ENCODE measurements at places on chromosomes 16 and 17.

GRCh38 chr17:65052585-65052984 lies 4.0 kb downstream of the GNA13 start:
- no peak for DNase-seq

GRCh38 chr17:59165933-59166342 lies 10.4 kb downstream of the PRR11 start:
- DNase-seq = no peak

DNA sequence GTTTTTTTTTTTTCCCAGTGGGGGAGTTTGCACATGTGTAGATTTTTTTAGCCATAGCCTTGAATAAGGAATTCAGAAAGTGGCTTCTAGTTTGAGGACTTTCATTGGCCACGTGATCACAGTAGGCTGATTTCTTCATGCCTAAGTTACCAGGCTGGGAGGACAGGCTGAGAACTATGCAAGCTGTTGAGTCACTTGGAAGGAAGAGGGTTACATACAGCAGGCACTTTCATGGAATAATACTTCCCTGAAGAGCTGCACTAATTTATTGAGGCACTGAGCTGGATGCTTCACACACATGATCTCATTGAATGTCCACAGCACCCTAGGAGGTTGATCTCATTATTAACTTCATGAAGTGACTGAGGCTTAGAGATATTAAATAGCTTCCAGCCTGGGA lies 22.8 kb downstream of the PRKCB start:
- DNase-seq = no peak

GRCh38 chr16:64428463-64429113 lies 693.3 kb downstream of the CDH11 start:
- no peak for DNase-seq

DNA sequence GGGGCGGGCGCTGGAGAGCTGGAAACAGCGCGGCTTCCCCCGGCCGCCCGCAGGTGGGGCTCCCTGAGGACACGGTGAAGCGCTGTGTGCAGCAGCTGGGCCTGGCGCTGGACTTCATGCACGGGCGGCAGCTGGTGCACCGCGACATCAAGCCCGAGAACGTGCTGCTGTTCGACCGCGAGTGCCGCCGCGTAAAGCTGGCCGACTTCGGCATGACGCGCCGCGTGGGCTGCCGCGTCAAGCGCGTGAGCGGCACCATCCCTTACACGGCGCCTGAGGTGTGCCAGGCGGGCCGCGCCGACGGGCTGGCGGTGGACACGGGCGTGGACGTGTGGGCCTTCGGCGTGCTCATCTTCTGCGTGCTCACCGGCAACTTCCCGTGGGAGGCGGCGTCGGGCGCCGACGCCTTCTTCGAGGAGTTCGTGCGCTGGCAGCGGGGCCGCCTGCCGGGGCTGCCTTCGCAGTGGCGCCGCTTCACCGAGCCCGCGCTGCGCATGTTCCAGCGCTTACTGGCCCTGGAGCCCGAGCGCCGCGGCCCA lies 27.8 kb downstream of the SBK1 start:
- DNase-seq = no peak

DNA sequence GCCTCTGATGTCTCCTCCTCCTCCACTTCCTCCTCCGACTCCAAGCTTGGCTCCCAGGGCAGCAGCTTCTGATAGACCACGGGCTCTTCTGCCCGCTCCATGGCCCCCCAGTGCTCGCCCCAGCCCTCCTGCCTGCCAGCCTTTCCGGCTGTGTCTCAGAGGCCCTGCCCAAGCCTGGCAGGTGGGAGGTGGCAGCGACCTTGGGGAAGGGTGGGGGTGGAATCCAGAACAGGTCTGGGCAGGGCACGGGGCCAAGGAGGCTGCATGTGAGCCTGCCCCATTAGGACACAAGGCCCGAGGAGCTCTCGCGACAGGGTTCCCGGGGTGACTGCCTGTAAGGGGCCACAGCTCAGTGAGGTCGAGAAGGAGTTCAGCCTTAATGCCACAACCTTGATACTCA lies at the start of gene GGT6:
Gene GGT6 (minus strand): TSS at position 157 of the 400 bp plus-strand sequence. CDS start 56 bp downstream, at position 101.
- no peak for DNase-seq

- no peak for DNase-seq
These were observed 1.1 kb upstream of the GNA13 start for GRCh38 chr17:65057531-65058090.

DNA sequence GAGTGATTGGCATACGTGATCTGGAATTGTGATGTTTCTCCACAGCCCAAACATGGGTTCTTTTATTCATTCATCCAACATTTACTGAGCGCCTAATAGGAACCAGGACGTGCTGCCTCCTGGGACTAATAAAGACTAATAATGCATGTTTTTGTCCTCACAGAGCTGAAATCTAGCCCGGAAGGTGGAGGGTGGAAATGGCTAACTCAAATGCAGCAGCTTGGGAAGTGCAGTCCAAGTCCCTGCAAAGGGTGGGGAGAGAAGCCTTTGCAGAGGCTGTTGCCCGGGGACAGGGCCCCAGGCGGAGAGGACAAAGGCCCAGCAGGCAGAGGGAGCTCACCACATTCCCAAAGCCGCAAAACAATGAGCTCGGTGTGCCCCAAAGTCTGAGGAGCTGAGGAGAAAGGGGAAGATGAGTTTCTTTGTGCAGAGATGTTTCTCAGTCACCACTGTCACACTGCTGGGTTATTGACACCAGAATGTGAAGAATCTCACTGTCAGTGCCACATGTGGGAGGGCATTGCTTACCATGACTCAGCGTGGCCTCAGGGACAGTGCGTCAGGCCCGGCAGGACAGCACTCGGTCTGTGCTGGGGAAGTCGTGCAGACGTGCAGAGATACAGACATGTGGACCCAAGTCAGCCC lies 118.2 kb upstream of the CHMP6 start:
- DNase-seq = no peak

All from left renal cortex interstitium (tissue), 4 donors.